ENCODE measurements at places on chromosomes 2 and 18.

DNA sequence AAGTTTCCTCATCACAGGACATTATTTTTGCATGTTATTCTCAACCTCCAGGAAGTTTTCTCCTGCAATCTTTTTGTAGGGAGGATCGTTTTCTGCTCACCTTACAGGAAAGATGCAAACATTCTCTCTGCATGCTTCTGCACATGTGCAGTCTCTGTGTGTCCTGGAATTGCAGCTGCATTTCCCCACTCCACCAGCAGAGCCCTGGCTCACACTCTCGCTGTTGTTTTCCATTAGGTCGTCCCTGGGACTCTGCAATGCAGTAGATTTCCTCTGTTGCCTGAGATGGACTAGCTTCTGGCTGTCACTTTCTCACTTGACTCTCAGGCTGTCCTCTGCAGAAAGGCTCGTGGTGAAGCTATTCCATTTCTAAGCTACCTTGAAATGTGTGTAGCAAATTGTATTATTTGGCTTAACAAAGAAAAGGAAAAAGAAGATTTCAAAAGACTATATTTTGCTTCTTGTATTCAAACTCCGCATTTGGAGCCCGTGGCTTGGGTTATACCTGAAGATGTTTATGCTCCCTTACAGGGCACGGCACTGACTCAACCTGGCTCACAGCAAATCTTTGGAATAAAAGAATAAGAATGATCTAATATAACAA is 346.7 kb downstream of the RAD51AP2 start:
- DNase-seq: no peak

- DNase-seq: no peak
Observed at GRCh38 chr2:53569957-53570727, 197.5 kb upstream of the CHAC2 start.

DNA sequence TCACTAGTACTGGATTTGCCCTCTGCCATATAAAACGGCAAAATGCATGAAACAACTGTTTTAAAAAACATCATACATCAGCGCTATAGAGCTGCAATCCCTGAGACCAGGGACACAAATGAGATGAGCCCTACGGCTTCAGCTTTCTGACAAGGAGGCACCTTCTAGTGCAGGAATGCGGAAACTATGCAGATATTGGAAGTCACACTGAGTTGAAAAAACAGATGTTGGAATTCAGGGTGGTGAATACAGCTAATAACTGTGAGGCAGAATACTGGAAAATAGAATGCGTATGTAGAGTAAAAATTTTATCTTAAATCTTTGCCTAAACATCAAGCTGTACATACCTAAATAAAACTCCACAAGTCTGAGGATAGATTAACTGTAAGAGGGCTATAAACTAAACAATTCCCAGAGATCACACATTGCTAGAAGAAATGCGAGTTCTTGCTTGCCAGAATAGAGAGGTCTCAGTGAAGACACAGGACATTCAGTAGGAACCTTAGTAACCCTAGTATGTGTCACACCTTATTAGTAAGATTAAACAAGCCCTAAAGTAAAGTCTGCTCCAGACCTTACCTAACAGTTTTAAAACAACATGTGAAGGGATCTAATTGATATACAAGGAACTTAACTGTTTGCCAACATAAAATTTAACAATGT is 541.4 kb upstream of the DDX18 start:
- no peak for DNase-seq

- DNase-seq: no peak
Observed at GRCh38 chr2:155872396-155872795, 460.1 kb downstream of the NR4A2 start.

- no peak for DNase-seq
Observed at GRCh38 chr2:46699934-46700256, 215.7 kb downstream of the MCFD2 start.

Measured in CD4-positive, alpha-beta T cell treated with Interleukin-1 beta for 1 hour (primary cell).